ENCODE measurements at places on chromosomes 16 and 17. TPM values are rescaled to one million over a fixed set of nuclear protein-coding genes. Genes with fewer than 3 reads are reported as not detected.

ST6GALNAC2 gene
- 7.6 TPM for polyA plus RNA-seq

DNA sequence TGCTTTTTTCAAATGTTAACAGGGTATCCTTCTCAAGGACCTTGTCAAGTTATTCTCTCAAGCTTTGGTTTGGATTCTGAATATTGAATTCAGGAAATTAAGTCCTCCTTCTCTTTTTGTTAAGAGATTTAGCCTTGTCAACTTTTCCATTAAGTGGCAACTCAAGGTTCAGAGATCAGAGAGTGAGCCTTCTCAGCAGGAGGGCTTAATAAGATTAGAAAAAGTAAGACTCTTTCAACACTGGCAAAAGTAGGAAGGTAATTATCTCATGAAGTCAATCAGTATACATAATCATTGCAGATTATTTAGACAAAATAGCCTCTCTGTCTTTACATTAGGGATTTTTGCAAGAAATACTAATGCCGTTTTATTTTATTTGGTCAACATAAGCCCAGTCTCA, 330.7 kb downstream of the KIF2B start:
- DNase-seq, result no peak

DNA sequence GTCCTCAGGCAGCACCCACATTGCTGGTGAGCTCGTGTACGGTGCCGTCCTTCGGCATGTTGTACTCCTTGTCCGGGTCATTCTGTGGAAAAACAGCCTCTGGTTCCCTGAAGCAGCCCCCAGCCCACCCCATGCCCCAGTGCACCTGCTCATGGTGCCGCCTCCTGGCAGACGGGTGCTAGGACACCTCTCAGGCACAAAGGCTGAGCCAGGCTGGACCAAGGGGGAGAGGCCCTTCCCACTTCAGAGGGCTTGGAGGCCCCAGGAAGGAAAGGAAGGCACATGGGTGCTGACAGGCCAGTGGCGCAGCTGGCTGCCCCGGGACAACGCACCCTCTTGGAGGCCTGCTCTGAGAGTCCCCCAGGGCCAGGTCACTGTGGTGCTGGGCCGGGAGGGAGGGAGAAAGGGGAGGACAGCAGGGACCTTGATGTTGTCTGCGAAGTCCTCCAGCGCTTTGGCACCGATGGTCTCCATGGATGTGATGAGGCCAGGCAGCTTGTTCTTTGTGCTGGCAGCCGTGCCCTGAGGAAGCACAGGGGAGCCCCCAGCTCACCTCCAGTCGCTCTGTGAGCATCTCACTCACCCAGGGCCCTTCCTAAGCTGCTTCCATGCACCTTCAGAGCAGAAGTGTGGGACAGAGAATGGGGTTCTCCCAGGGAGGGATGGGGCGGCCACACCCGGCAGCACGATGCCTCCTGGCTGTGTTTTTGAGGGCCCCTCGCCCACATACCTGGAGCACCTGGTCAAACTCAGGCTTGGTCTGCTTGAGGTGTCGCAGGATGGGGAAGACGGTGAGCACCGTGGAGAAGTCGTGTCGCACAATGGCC, 9.3 kb downstream of the ZACN start:
- no peak for DNase-seq

DNA sequence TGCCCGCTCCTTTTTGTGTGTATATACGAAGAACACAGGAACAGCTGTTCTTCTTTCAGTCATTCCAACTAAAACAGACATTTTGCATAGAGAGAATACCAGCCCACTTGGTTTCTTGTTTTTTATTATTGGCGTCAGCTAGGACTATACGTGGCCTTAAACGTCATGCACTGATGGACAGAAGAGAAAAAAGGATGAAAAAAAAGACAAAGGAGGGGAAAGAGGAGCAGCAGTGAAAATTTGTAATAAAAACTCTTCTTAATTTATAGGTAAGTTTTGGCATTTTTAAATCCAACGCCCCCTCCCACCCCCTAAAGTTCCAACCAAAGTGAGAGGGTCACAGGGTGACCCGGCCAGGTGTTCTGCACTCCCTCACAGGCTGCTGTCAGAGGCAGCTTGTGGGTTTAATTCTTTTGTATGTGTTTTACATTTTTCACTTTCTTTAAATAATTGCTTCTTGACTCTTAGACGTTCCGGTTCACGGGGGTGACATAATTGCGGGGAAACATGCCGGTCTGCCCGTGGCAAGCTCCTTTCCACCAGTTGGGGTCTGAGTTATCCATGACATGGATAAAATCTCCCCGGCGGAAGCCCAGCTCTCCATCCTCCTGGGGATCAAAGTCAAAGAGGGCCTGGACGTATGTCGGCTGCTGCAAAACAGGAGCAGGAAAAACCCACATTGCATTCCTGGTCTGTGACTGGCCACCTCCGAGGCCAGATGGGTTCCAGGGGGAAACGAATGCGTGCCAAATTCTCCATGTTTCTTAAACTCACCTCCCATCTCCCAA, 30.9 kb upstream of the SLC25A19 start:
- DNase-seq, result no peak

CCL5 gene
- 0.42 TPM for polyA plus RNA-seq

TVP23B gene
- 48.5 TPM for polyA plus RNA-seq

DNA sequence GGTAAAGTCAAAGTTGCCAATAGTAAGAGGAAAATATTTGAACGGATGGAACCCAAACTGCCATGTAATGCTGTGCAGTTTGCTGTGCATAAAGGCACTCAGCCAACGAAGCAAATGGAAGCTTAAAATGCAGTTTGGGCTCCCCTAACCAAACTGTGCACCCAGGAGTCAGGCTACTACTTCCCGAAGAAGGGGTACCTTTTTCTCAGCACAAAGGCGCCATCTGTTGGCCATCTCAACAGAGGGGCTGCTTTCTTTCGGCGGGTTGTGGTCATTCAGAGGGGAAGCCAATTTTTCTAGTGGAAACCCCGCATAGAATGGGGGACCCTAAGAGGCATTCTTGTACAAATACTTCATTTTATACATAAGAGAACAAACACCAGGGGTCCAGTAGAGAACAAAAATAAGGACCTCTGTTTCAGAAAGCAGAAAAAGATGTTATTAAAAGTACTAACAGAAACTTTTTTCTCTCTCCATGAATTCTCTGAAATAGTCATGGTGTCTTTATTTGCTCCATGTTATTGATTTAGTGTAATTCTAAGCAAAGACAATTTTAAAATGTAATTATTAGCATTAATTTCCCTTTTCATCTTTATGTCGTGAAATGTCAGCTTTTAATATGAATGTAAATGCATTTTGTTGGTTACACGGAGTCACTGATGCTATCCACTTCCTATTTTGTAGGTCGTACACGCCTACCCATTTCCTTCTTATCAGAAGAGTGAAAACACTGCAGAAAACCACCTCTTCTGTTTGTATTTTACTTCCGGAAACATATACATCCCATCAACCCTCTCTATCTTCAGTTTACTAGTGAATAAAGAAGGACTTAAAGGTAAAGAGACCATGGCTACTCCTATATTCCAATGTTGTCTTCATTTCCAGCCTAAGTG, 453.3 kb downstream of the KCNJ2 start:
- DNase-seq, result peak; percentile 25

GRCh38 chr16:4510747-4511426, 27.7 kb downstream of the CDIP1 start:
- DNase-seq, result no peak

GRCh38 chr16:24943471-24943870, 71.7 kb downstream of the ARHGAP17 start:
- no peak for DNase-seq

DNA sequence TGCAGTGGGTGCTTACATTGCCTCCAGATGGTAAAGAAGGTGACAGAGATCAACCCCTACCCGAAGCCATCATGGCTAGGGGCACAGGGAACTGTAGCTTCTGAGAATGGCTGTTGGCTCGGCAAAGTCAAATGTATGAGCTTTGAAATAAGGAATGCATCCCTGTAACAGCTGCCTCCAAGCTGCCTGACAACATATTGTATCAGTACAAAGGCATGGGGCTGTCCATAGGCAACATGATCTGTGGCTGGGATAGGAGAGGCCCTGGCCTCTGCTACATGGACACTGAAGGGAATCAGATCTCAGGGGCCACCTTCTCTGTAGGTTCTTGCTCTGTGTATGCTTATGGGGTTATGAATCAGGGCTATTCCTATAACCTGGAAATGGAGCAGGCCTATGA, 119.2 kb upstream of the NETO2 start:
- no peak for DNase-seq

TSPAN10 gene
- 0.14 TPM for polyA plus RNA-seq

DNA sequence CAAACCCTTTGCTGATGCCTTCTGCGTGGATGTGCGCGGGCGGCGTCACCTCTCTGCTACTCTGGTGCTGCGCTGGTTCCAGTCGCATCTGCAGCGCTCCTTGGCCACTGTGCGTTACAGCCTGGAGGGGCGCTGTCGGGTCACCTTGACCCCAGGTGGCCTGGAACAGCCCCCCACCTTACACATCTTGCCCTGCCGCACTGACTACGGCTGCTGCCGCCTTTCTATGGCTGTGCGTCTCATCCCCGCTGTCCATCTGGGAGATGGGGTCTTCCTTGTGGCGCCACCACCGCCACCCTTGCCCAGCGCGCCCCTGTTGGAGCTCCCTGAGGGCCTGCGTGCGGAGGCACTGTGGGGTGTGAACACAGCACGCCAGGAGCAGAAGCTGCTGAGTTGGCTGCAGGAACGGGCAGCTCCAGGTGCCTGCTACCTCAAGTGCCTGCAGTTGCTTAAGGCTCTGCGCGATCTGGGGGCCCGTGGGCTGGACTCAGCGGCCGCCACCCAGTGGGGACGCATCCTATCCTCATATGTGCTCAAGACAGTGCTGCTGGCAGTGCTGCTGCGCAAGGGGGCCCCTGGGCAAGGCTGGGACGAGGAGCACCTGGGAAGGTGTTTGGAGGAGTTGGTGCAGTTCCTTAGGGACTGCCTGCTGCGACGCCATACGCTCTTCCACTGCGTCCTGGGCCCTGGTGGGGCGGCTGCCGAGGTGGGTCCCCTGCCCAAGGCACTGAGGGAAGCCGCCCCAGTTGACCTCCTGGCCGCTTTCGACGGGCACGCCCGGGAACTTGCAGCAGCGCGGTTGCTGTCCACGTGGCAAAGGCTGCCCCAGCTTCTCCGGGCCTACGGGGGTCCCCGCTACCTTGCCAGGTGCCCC, 1.6 kb downstream of the ITPRIPL2 start:
- DNase-seq, result no peak

VAT1L gene
- polyA plus RNA-seq, result not detected

- no peak for DNase-seq
Measured at GRCh38 chr16:54422569-54422978, 136.0 kb upstream of the IRX3 start.

GRCh38 chr17:49201481-49201927, 8.9 kb downstream of the GNGT2 start:
- DNase-seq, result no peak

DNA sequence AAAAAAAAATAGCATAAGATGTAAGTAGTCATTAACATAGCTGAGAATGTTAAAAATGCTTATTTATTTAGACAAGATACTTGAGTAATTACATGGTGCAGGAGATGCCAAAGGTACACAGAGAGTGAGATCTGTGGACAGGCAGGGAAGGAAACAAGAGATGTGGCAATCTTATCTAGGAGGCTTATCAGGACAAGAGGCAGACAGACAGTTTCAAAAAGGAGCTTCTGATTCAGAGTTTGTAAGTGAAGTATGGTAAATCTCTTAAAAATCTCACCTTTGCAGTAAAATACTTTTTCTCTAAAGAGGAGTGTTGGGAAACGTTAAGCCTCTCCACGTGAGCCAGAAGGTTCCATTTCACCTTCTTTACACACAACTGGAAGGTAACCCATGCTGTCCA, 19.9 kb upstream of the GHDC start:
- DNase-seq, result no peak

- DNase-seq, result no peak
Measured at GRCh38 chr16:87212026-87212425, 105.2 kb downstream of the C16orf95 start.

GRCh38 chr16:47983999-47984580, 171.7 kb downstream of the ABCC12 start:
- no peak for DNase-seq

DNA sequence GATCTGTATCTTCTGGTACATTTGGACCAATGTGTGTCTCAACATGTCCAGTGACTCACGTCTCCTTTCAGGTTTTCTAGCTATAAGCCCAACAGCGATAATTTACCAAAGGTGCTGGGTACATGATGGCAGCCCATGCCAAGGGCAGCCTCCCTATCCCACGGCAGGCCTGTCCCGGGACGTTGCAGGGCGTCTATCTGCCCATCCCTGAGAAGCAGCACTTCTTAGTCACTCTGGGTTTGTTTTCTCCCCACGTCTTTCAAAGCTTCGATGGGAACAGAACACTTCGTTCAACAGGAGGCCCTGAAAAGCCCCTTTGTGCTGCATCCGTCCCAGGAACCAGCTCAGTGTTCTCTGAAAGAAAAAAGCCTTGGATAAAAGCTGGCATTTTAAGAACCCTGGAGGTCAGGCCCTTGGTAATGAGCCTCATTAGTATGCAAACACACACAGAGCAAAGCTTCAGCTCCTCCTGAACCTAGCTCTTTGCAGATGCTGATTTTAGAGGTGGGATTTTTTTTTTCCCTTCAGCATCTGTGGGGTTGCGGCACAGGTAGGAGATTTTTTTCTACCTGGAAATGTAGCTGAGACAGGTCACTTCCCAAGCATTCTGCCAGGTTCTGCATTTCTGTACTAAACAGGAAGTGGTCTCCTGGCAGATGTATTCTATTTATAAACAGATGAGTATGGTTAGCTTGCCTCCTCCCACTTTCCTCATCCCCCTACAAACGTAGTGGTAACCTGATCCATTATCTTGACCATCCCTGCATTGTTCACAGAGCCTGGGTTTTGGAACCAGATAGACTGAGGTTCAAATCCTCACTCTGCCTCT, 17.5 kb upstream of the MT4 start:
- DNase-seq, result no peak

GRCh38 chr16:68086336-68086841, 1.2 kb downstream of the NFATC3 start:
- no peak for DNase-seq

MFSD11 gene
- polyA plus RNA-seq, result 10.3 TPM

GRCh38 chr17:81438688-81439087, 43.4 kb downstream of the BAHCC1 start:
- no peak for DNase-seq

DNA sequence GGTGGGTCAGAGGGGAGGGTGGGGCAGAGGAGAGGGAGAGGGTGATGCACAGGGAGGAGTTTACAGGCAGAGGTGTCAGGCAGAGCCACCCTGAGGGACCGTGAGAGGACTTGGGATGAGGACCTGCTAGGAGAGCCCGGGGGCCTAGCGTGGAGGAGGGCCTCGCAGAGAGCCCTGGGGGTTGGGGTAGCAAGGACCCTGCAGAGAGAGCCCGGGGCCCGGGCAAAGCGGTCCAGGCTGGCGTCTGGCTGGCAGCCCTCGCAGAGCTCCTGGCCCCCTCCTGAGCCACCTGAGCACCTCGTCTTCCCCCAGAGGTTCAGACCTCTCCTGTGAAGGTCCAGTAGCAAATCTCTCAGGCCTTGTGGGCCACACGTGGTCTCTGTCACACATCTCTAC, 42.0 kb upstream of the ZNF469 start:
- peak; percentile 32 for DNase-seq

- DNase-seq, result no peak
Measured at GRCh38 chr17:28390141-28390540, 15.9 kb downstream of the SLC46A1 start.

CDRT4 gene
- polyA plus RNA-seq, result not detected

- DNase-seq, result peak; percentile 1
Measured at GRCh38 chr16:114327-114726, 24.1 kb downstream of the NPRL3 start.

GRCh38 chr17:70168044-70168976, 1.0 kb upstream of the KCNJ2 start:
- peak; percentile 50 for DNase-seq

HBA1 gene
- polyA plus RNA-seq, result 6.1 TPM

RRAD gene
- polyA plus RNA-seq, result 304 TPM

- DNase-seq, result no peak
Measured at GRCh38 chr17:33572615-33573014, 279.5 kb upstream of the ASIC2 start.

GRCh38 chr17:37696366-37696765, 48.5 kb downstream of the HNF1B start:
- no peak for DNase-seq

HOXB6 gene
- polyA plus RNA-seq, result 1.6 TPM
